ENCODE measurements at places on chromosomes 12 and 14.
A peak's percentile ranks its signal among the peaks of the same experiment; 100 is the strongest.

- no peak for DNase-seq
These were observed 27.4 kb upstream of the TMCC3 start for GRCh38 chr12:94677778-94678177.

- peak; percentile 43 for DNase-seq
These were observed 35.4 kb upstream of the LTA4H start for GRCh38 chr12:96070670-96071279.

DNA sequence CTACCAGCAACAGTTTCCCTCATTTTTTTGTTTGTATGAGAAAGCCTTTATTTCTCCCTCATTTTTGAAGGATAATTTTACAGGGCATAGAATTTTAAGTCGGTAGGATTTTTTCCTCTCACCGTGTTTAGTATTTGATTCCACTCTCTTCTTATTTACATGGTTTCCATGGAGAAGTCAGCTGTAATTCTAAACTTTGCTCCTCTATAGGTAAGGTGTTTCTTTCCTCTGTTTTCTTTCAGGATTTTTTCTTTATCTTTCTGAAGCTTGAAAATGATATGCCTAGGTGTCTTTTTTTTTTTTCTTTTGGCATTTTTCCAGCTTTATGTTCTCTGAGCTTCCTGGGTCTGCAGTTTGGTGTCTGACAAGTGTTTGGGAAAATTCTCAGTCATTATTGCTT is 75.6 kb upstream of the ETV6 start:
- no peak for DNase-seq

DNA sequence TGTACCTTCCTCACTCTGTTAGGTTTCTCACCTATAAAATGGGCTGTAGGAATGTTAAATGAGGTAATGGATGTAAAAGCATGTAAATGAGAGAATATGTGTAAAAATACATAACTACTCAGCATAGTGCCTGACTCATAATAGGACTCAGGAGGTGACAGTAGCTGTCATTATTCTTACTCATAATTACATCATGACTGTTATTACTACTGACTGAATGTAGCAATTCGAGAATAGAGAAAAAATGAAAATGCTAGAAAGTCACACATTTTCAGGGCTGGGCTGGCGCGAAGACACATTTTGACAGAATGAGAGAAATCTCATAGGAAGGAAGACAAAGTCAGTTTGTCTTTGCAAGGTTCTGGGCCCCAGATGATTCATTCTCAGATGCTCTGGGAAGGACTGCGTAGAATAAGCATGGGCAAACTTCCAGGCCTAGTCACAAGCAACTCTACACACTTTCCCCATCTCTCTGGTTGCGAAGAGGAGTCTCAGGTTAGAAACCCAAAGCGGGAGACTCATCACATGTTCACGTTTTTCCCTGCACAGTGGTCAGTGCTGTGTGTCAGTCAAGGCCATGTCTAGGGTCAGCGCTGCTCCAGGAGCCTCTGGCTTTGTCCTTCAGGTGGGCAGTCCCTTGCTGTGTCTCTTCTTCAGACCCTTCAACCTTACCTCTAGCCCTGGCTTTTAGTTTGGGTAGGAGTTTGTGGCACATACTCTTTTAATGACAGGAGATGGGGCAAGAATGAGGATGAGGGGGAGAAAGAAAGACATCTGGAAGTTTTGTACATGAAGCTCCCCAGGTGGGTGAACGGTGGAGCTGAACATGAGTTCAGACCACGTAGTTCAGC is 8.4 kb downstream of the GPRC5A start:
- DNase-seq = peak; percentile 58

- no peak for DNase-seq
These were observed 47.0 kb downstream of the TMEM132C start for GRCh38 chr12:128313931-128314330.

GRCh38 chr12:19709889-19710288 is 270.6 kb downstream of the AEBP2 start:
- DNase-seq = no peak

- no peak for DNase-seq
These were observed 307.2 kb downstream of the CACNA1C start for GRCh38 chr12:2359725-2360629.

- DNase-seq = peak; percentile 16
These were observed 55.0 kb upstream of the PCED1B start for GRCh38 chr12:47024463-47024862.
